ENCODE measurements at places on chromosomes 4 and X. TPM values are rescaled to one million over a fixed set of nuclear protein-coding genes. Genes with fewer than 3 reads are reported as not detected.

Gene FREM3
- total RNA-seq = not detected

Gene SPIN2A
- 0.25 TPM for total RNA-seq

Gene NUP62CL
- not detected for total RNA-seq

Gene LDOC1
- total RNA-seq = 15.7 TPM

Gene CLDN2
- total RNA-seq = not detected

Gene HS3ST1
- not detected for total RNA-seq

Gene MAGEA9B
- not detected for total RNA-seq

GRCh38 chr4:43251841-43252240 is 359.3 kb downstream of the GRXCR1 start:
- no peak for DNase-seq

- DNase-seq = peak; percentile 81
Observed at GRCh38 chrX:69238114-69238886, 73.0 kb upstream of the PJA1 start.

DNA sequence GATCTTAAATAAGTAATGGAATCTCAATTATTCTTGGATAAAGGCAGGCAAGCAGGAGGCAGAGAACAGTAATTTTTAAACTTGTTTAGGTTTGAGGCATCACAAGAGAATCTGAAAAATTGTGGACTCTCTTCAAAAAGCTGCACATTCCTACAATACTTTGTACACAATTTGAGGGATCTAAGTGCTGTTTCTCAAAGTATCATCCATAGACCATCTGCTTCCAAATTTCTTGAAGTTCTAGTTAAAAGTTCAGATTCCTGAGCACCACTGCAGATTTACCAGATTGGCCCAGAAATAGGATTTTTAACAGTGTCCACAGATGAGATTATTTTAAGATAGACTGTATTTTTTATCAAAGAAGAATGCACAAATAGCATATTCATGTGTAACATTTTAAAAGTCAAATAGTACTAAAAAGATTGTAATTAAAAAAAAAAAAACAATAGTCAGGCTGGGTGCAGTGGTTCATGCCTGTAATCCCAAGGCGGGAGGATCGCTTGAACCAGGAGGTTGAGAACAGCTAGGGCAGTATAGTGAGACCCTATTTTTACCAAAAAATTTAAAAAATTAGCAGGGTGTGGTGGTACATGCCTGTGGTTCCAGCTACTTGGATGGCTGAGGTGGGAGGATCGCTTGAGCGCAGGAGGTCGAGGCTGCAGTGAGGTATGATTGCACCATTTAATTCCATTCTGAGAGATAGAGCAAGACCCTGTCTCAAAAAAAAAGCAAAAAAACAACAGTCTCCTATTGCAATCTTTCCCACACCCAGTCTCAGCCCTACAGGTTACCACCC is 14.2 kb upstream of the FNIP2 start:
- no peak for DNase-seq

- DNase-seq = peak; percentile 86
Observed at GRCh38 chr4:7192252-7193029, at the start of gene SORCS2. SORCS2 (plus strand) TSS chr4:7192538.

GRCh38 chr4:924107-925096 is 7.7 kb downstream of the GAK start:
- no peak for DNase-seq

DNA sequence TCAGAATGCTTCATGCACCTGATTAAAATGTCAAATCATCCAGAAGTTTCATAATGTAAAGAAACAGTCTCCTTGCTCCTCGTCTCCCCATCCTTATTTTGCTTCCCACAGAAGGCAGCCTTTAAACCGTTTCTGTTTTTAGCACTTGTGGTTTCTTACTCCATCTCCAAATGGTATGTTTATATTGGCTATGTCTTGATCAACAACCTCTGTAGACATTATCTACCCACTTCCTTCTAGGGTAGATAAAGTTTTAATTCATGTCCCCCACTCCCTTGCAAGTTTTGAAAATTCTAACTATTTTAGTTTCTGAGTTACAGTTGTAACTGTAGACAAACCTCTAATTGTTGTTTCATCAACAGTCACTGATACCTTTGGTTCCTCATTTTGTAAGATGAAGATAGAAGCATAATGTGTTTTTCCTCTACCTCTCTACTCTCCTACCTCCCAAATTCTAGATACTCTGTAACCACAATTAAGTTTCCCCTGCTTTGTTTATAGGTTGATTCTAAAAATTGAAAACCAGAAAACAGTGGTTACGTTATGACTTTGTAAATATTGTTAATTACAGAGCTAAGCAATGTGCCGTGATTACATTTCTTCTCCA is 291.7 kb upstream of the GATB start:
- no peak for DNase-seq

DNA sequence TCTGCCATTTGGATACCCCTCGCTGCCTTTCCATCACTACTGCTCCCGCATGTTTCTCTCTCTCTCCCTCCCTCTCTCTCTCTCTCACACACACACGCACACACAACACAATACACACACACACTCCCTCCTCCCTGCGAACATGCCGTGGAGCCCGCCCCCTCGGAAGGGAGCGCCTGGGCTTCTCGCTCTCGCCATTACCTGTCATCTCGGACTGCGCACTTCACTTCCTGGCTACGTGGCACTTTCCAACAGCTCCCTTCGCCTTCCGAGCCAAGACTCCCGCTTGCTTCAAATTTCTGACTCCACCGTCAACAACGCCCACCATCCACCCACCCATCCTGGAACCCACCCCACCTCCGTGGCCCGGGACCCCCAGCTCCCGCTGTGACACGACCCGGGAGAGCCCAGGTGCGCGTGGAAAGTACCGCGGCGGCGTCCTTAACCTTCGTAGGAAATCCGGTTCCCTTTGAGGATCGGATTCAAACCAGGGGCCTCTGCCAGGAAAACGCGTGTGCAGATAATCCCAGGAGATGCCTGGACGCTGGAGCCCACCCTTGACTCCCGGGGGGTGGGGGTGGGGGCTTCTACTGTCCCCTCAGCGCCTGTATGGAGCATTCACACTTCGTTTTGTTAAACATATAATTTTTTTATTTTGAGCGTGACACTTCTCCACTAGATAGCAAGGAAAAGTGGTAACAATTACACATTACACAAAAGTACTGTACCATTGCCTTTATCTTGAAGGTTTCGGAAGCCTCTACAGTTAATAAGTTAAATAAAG is 12.5 kb downstream of the ARX start:
- no peak for DNase-seq

- no peak for DNase-seq
Observed at GRCh38 chr4:178137732-178138471, 695.7 kb upstream of the AGA start.

GRCh38 chr4:4985844-4986243 is 33.4 kb downstream of the CYTL1 start:
- DNase-seq = peak; percentile 41

GRCh38 chr4:16263056-16263455 is 36.8 kb upstream of the TAPT1 start:
- no peak for DNase-seq

DNA sequence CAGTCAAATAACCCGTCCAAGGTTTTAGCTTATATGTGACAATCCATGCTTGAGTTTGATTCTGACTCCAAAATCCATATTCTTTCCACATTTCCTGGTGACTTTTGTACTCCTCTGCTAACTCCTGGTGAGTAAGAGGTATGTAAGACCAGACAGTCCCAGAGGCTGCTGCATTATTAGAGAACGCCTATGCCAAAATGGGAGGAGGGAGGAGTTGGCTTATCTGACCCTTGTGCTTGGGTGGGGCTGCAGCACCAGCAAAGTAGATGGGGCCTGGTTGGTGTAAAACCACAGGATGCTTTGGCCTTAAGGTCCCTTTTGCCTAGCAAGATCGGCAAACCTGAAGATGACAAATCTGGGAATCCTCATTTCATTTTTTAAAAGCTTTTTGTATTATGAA is 9.1 kb upstream of the RNF212 start:
- no peak for DNase-seq

GRCh38 chrX:101349193-101349562 is 636 bp upstream of the TIMM8A start:
- DNase-seq = no peak

- DNase-seq = no peak
Observed at GRCh38 chr4:100590325-100590724, 72.5 kb upstream of the EMCN start.

- DNase-seq = no peak
Observed at GRCh38 chrX:137286423-137286822, 252.6 kb upstream of the GPR101 start.

DNA sequence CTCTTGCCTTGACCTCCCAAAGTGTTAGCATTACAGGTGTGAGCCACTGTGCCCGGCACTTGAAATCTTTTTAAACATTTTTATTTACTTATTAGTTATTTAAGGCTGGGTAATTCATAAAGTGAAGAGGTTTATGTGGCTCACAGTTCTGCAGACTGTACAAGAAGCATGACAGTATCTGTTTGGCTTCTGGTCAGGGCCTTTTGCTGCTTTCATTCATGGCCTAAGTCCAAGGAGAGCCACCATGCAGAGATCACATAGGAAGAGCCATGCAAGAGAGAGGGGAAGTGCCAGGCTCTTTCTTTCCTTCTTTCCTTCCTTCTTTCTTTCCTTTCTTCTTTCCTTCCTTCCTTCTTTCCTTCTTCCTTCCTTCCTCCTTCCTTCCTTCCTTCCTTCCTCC is 10.2 kb upstream of the GPKOW start:
- no peak for DNase-seq

GRCh38 chrX:13345037-13345436 is 25.2 kb upstream of the ATXN3L start:
- DNase-seq = no peak

DNA sequence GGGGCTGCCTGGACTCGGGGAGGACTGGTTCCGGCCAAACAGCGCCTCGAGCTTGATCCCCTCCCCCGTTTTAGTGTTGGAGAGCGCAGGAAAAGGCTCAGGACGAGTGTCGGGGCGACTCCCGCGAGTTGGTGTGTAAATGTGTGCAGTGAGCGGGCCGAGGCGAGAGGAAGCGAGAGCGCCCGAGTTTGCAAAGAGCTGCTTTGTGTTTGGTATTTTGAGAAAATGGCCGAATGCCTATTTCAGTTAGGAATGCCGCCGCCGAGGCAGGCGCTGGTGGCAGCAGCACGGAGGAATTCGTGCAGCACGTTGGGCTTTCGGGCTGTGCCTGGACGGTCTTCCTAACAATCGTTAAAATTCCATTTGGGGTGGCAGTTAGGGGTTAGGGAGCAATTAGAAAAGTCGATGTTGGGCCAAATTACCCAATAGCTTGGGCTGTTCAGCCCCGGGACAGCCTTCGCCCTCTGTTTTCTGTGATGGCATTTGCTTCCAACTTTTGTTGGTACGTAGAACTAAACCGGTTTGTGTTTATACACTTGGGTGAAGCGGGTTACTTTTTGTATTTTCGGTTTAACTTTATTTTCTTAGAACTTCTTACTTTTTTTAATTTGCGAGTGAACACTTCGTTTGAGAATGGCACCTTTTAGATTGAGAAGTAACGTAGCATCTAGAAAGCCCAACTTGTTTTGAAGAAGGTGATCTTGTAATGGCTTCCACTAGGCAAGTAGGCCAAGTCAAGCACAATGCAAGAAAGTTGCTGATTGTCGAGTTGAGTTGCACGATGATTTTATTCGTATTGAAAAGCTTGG is 1.6 kb downstream of the REST start:
- DNase-seq = peak; percentile 77
